NCI-H1694 (cell line): ENCODE measurements at places on chromosomes 1 and 21.

DNA sequence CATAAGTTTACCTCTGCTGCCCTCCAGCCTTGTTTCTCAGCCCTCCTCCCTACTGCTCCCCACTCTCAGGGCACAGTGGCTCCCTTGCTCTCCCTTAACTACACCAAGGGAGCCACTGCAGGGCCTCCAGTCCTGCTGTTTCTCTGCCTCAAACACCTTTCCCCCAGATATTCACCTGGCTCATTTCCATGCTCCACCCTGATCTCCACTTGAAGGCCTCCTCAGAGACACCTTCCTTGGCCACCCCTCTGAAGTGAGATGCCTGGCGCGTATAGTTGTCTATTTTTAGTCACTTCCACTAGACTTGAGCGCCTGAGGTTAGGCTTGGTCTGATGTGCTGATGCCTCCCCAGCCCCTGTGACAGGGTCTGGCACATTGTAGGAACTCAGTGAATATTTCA is 34.9 kb downstream of the SEC16B start:
- no peak for DNase-seq

- peak; percentile 43 for DNase-seq
Measured at GRCh38 chr21:33069994-33070743, at the start of gene OLIG1. TSS of gene OLIG1 (plus strand) at chr21:33070141. CDS start at chr21:33070247, 106 bp downstream.

DNA sequence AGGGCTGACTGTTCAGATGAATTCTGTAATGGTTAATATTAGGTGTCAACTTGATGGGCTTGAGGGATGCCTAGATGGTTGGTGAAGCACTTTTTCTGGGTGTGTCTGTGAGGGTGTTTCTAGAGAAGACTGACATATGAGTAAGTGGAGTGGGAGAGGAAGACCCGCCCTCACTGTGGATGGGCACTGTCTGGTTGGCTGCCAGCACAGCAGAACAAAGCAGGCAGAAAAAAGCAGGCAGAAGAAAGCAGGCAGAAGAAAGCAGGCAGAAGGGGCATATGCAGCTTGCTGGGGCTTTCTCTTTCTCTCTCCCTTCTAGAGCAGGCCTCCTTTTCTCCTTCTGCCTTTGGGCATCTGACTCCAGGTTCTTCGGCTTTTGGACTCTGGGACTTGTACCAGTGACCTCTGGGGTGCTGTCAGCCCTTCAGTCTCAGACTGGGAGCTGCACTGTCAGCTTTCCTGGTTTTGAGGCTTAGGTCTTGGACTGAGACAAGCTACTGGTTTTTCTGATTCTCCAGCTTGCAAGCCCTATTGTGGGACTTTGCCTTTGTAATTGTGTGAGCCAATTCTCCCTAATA is 42.9 kb upstream of the CD2 start:
- peak; percentile 71 for DNase-seq

- DNase-seq = no peak
Measured at GRCh38 chr21:44436111-44436611, 19.1 kb upstream of the LRRC3 start.

- no peak for DNase-seq
Measured at GRCh38 chr1:101044749-101045148, 19.2 kb upstream of the DPH5 start.

GRCh38 chr1:202088206-202088605 is 34.5 kb upstream of the GPR37L1 start:
- DNase-seq = no peak

GRCh38 chr1:113981962-113982931 is 3.0 kb downstream of the OLFML3 start:
- no peak for DNase-seq

DNA sequence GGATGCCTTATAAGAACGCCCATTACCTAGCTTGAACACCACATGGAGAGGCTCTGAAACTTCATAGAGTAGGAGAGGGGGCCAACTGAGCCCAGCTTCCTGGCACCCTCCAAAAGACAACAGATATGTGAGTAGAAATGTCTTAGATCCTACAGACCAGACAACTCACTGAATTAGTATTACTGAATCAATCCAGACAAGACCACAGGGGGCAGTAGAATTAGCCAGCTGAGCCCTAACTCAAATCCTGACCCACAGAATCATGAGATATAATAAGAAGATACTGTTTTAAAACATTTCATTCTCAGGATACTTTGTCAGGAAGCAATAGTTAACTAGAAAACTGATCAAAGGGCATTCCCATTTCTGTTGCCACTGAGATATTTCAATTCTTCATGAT is 45.8 kb upstream of the C1orf21 start:
- DNase-seq = no peak

DNA sequence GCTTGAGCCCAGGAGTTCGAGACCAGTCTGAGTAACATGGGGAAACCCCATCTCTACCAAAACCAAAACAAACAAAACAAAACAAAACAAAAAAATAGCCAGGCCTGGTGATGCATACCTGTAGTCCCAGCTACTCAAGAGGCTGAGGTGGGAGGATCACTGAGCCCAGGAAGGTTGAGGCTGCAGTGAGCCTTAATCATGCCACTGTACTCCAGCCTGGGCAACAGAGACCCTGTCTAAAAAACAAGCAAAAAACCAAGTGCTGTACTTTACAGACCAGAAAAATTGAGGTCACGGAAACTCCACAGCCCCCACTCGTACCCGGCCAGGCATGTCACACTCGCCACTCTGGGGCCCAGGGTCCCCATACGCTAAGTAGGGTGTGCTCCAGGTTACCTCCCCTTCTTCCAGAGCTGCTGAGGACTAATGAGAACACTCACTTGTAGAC is 22.9 kb downstream of the ATP2B4 start:
- no peak for DNase-seq

DNA sequence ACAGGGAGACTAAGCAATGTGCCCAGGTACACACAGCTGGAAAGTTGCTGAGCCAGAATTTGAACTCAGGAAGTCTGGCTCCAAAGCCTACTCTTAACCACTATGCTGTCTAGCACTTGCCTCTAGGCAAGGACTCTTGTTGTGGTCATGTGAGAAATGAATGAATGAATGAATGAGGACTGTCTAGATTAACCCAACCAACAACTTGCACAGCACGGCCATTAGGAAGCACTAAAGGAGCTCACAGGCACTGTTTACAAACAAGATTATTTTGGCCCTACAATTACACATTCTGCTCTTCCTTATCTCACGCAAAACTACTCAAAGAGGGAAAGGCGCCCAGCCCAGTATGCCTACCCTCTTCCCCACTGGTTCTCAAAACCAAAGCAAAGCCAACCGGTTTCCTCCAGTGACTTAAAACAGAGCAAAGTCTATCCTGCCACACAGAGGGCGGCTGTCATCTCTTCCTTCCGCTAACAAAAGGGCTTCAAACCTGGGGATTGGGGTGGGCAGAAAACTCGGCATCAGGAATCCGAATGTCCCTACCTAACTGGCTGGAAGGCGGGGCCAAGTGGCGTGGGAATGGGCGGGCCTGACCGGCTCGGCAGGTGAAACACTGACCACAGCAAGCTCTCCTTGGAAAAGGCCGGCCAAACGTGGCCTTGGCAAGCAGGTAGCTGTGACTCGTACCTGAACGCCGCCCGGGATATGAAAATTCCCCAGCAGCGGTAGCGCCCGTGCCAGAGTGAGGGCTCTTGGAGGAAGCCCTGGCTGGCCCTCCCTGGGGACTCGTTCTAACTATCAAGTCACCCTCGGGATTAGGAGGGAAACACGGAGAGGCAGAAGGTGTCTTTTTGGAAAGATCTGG is 948 bp downstream of the STK40 start:
- no peak for DNase-seq

- peak; percentile 94 for DNase-seq
Measured at GRCh38 chr1:229028544-229028943, 242.4 kb upstream of the RAB4A start.

GRCh38 chr1:185843297-185843869 is 109.2 kb downstream of the HMCN1 start:
- DNase-seq = no peak

DNA sequence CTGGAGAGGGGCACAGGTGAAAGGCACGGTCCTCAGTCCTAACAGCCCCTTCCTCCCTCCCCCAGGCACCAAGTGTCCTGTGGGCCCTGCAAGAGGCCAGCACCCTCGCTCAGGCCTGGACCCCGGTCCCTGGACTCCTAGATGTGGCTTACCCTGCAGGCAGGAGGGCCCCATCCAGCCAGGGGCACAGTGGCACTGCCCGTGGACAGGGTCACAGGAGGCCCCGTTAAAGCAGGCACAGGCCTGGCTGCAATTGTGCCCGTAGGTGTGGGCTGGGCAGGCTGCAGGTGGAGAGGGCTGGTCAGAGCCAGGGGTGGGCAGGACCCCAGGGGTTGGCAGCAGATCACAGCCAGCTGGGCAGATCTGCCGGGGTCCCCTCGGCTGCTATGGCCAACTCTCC is 44.5 kb downstream of the ARHGEF16 start:
- DNase-seq = no peak

DNA sequence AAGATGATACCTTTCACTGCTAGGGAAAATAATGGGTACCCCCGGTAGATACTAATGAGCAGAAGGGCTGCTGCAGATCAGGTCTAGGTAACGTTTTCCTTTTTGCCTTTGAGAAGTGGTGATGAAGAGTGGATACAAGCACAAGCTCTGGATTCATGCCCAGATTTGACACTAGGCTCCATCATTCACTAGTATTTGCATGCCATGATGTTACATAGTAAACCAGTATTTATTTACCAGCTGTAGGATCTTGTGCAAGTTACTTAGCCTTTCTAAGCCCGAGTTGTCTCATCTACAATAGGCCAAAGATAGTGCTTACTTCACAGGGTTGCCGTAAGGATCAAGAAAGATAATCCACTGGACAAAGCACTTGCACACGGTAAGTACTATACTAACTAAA is 14.2 kb downstream of the PTPN14 start:
- peak; percentile 10 for DNase-seq

DNA sequence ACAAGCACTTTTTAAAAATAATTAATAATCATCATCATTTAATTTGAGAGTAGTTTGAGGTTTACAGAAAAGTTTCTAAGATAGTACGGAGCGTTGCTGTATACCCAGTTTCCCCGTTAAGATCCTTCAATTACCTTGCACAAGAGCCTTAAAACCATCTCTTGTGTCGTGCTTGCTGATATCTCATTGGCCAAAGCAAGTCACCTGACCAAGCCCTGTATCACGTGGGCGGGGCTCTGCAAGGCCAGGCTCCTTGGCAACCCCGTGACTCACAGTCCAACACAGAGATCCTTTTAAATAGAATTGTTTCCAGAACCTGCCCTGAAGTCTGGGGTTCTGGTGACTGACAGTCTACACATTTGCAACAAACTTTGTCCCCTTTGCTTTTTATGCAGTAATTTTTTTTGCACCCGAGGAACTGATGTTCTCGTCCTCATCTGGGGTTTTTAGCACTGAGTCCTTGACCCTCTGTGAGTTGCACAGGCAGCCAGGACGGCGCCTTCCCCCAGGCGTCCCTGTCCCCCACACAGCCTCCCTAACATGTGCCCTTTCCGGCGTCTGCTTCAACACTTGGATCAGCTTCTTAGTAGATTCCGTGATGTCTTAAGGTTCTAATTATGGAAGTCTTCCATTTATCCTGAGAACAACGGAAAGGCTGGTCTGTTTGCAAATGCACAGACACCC is 183.3 kb upstream of the TMEM51 start:
- DNase-seq = no peak

DNA sequence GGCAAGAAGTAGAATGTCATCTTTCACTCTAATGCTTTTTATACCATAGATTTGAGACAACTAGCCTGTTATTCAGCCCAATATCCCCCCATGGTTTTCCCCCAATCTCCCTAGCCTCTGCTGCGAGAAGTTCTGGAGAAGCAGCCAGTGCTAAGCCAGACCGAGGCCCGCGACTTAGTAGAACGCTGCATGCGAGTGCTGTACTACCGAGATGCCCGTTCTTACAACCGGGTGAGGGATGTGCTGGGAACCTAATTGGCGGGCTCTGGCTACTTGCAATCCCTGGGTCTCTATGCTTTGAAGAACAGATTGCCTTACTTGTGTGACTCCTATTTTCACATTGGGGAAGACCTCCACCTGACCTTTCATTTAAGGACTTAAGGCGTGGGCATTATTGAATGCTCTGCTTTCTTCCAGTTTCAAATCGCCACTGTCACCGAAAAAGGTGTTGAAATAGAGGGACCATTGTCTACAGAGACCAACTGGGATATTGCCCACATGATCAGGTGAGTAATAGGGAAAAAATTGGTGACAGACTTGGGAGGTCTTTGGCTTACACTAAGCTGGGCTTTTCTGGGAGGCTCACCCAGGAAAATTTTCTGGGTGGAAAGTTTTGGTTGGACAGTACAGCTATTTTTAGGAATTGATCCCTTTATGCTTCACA is 1.9 kb downstream of the PSMB4 start:
- no peak for DNase-seq

- DNase-seq = no peak
Measured at GRCh38 chr21:30240661-30241060, 24.8 kb upstream of the CLDN8 start.

DNA sequence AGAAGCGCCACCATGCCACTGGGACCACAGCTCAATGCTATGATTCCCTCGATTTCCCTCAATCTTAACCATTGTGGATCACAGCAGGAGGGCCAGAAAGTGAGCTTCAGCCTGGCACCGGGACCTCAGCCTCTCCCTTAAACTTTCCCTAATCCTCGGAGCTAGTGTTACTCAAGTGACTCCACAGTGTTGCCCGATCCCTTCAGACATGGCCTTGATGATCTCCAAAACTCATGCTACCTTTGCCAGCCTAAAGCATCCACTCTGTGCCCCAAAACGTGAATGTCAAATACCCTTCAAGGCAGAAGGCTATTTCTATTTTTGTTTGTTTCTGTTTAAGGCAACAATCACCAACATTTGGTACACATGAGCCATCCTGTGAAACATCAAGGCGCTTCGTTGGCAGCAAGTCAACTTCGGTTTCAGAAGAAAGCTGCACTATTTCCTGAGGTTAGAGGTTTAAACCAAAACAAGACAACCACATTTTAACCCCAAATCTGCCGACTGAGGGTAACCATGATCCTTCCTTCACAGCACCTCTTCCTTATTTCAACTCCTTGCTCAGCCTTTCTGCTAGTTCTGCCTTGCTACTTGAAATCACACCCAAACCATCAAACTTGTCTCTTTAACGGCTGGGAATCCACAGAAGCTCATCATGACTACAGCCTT is 94.4 kb upstream of the KRTAP19-8 start:
- no peak for DNase-seq

GRCh38 chr1:159925719-159926078 is 392 bp upstream of the TAGLN2 start:
- no peak for DNase-seq

DNA sequence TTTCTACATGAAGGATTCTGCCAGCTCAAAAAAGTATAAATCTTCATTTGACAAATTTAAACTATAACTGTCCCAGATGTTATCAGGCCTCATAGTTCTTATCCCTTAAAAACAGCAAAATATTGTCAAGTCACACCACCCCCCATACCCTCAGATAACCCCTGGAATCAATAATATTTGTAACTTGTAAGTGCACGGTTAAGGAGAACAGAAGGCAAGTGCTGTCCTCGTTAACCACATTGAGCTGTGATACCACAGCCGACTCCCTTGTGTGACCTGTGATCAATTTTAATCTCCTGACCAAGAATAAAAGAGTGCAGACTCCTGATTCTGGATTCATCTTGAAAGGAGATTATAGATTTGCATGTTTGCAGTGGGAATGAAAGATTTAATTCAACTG is 310.7 kb downstream of the DPYD start:
- DNase-seq = no peak

GRCh38 chr1:100075773-100076172 is 57.0 kb downstream of the SASS6 start:
- DNase-seq = no peak

- DNase-seq = no peak
Measured at GRCh38 chr1:192939440-192939839, 119.7 kb downstream of the UCHL5 start.

GRCh38 chr1:16226129-16226489 is 10.9 kb downstream of the CPLANE2 start:
- DNase-seq = no peak

GRCh38 chr21:31289702-31290101 is 54.4 kb downstream of the TIAM1 start:
- no peak for DNase-seq

- DNase-seq = no peak
Measured at GRCh38 chr1:195851804-195852203, 756.4 kb downstream of the KCNT2 start.
